Activated CD8-positive, alpha-beta memory T cell treated with anti-CD3 and anti-CD28 coated beads, Interleukin-2, amount 50 U/mL, for 48 hours (primary cell): ENCODE measurements at places on chromosomes 1 and 21.
A peak's percentile ranks its signal among the peaks of the same experiment; 100 is the strongest.

DNA sequence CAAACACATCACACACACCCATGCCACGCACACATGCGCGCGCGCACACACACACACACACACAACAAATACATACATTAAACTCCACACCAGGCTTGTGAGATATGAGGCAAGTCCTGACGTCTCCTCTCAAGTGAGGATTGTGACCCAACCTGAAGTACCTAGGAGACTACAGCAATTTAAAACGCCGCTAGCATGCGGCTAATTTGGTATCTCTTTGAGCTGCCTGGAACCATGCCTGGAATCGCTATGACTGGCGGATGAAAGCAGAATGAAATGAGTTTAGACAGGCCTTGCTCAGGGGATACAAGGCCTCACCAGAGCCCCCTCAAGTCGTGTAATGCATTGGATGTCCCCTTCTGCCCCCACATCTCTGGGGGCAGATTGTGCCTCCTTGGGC is 1.6 kb upstream of the RAB7B start:
- DNase-seq: peak; percentile 29

DNA sequence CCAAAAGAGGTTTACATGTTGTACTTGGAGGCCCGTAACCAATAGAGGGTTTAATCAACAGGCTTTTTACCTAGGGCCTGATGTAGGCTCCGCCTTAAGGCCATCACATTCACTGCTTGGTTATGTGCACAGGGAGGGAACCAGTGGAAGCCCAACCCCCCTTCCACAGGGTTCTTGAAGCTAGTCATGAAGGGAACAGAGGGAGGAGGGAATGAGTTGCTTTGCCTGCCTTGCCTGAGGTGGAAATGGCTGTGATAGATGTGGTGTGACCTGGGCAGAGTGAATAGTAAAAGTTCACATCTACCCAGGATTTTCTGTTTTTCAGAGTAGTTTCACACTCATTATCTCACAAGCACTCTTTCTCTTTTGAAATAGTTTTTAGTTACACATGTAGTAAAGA is 215.1 kb downstream of the ST6GALNAC3 start:
- DNase-seq: no peak

- no peak for DNase-seq
These were observed 104.4 kb downstream of the PTPN14 start for GRCh38 chr1:214446772-214447556.

DNA sequence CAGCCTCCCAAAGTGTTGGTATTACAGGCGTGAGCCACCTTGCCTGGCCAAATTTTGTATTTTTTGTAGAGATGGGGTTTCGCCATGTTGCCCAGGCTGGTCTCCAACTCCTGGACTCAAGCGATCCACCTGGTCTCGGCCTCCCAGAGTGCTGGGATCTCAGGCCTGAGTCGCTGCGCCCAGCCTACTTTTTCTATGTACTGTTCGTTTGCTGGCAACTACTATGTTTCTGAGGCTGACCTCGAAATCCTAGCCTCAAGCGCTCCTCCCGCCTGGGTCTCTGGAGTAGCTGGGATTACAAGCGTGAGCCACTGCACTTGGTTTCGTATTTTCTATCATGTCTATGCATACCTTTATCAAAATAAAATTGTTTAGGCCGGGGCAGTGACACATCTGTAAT is 675 bp upstream of the TEKT2 start:
- DNase-seq: no peak

DNA sequence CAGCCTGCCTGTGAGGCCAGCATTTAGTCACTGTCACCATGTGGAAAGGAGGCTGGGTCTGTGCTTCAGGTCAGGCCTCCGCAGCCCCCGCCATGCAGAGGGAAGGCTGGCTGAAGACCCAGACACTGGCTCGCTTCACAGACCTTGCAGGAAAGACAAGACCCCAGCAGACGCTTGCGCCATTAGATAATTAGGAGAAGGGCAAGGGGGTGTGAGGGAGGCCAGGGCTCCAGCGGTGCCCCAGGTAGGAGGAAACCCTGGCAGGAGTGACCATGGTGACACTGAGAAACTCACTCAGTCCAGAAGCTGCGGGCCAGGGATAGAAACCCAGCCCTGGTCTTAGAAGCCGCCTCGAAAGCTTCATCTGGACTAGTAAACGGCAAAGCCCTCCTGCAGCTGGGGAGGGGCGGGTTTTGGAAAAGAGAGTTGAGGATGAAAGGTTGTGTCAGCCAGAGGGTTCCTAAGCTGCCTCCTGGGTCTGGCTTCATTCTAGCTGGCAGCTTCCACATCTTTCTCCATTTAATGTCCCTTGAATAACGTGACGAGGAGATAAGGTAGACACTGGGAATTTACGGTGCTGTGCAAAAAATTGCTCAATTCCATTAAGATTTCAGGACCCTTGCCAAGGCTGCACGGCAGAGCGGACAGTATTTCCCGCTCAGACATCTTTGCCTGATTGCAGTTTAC is 294.1 kb upstream of the VAMP3 start:
- DNase-seq: no peak

GRCh38 chr1:170927955-170928840 is 7.1 kb upstream of the MROH9 start:
- no peak for DNase-seq

DNA sequence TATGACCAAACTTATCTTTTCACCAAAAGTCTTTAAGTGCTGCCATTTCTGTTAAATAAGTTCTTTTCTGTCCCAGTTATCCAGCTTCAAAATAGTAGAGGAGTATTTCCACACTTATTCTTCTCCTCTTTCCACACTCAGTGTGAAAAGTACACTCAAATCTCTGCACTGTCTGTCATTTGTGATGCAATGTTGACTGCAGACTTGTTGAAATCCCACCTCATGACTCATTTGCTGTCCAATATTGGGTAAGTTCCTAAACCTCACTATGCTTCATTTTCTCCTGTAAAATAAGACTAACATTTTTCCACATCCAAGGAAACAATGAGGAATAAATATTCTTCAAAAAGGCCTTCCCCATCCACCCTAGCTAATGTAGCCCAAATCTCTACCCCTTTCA is 17.5 kb downstream of the LRRIQ3 start:
- no peak for DNase-seq

- DNase-seq: no peak
These were observed 23.1 kb upstream of the TNFRSF1B start for GRCh38 chr1:12143631-12144155.

DNA sequence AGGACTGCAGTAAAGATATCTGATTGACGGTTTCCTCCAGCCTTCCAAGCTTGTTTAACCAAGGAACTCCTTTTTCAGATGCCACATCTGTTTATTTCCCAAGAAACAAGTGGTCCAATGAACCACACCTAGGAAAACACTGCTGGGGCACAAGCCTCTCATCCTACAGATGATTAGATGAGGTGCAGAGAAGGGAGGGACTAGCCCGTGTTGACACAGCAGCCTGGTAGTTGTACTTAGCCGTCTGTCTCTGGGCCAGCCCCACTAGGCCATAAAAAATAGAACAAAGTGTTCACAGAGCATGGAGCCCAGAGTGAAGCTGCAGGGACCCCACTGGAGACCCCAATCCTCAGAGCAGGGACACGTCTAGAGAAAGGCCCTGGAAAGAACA is 32.1 kb downstream of the LRP8 start:
- DNase-seq: no peak

DNA sequence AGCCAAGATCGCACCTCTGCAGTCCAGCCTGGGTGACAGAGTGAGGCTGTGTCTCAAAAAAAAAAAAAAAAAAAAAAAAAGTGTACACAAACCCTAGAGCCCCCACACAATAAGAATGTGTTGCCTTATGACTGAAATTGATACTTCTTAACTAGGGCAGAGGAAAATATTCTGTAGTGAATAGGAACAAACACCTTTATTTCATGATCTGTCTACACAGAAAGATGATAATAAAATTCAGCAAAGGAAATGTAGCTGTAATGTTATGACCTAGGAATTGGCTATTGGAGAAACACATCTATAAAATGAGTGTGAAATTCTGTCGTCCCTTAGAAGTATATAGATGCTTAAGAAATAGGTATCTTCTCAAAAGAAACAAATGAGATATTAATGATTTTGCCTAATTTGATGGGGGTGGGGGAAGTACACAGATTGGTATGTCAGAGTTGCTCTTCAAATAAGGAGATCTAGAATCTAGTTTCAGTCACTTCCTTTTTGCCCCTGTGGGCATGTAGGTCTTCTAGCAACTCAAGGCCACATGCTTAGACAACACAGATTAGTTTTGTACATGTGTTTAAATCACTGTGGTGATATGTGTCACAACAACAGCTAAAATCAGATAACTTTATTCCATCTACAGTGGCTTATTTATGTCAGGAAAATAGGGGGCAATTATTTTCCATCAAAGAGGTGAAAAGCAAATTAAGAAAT is 10.7 kb upstream of the GPR25 start:
- no peak for DNase-seq

GRCh38 chr1:15352128-15352957 is 57.3 kb upstream of the EFHD2 start:
- peak; percentile 66 for DNase-seq

DNA sequence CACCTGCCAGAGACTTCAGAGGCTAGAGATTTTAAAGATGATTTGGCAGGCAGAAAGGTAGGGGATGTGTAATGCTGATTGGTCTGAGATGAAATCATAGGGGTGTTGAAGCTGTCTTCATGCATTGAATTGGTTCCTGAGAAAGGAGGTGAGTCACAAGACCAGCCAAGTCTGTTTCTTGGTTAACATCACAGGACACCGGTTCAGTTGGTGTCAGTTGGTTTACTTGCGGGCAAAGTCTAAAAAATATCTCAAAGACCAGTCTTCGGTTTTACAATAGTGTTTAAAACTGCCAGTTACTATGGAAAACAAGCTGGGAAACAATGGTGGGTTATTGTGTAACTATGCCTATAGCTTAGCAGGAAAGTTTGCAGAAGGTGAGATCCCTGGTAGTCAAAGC is 305.9 kb downstream of the BARHL2 start:
- DNase-seq: no peak

GRCh38 chr1:93005252-93005598 is 44.0 kb upstream of the DIPK1A start:
- DNase-seq: no peak

DNA sequence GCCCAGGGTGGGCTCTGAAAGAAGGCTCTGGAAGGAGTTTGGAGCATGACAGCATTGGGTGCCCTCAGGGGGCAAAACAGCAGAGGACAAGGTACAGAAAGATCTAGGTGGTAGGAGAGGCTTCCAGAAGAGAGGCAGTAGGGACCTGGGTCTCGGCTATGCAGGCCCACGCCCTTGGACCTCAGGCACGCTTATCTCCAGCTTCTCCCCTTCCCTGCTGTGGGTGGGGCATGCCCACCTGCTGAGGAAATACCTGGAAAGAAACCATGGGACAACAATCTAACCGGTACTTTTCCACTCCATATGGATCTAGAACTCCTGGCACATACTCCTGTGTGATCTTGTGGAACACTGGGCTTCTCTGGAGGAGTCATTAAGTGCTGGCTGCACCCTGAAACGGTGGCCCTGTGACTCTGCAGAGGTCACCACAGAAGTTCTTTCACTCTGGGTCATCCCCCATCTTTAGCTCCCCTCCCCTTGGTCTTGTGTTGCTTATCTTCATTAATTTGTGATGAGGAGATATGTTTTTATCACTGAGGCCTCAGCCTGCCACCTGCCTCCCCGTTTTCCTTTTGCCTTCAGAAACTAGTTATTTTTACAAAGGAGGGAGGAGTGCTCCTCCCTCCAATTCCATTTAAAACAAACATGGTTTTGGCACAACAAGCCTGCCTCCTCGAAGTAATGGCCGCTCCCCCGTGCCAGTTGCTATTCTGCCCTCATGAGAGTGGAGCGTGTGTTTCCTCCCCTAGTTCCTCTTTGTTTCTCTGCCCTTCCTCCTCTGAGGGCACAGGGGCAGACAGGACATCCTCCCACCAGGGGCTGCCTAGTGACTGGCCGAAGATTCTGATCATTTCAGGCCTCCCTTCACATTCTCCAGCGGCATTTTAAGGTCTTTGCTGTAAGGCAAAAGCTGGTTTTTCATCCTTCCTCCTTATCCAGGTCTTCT is 78.0 kb upstream of the ATP5PO start:
- DNase-seq: no peak

- DNase-seq: no peak
These were observed 4.3 kb upstream of the RWDD3 start for GRCh38 chr1:95229706-95230105.

GRCh38 chr1:32241001-32241763 is 5.8 kb upstream of the FAM167B start:
- DNase-seq: no peak

- DNase-seq: no peak
These were observed 244.7 kb downstream of the SIPA1L2 start for GRCh38 chr1:232385221-232385620.

- no peak for DNase-seq
These were observed 7.4 kb downstream of the LURAP1 start for GRCh38 chr1:46210561-46210960.

GRCh38 chr1:19130468-19130867 is 79.6 kb downstream of the UBR4 start:
- DNase-seq: no peak

DNA sequence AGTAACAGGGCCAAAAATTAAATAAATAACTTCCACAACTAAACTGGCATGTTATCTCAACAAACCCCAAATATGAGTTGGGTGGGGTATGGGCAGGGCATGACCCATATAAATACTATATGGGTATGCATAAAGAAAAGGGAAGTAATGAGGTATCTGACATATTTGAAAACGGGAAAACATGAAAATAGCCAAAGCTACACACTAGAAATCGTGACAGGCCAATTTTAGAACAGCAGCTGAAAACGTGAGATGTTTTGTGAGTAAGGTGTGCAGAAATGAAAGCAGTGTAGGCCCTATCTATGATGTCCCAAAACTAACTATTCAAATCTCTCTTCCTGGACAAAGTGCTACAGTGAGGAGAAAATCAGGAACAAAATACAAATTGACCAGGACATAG is 537.9 kb upstream of the NR5A2 start:
- DNase-seq: no peak

- no peak for DNase-seq
These were observed 107.5 kb downstream of the ODF2L start for GRCh38 chr1:86288586-86289147.

DNA sequence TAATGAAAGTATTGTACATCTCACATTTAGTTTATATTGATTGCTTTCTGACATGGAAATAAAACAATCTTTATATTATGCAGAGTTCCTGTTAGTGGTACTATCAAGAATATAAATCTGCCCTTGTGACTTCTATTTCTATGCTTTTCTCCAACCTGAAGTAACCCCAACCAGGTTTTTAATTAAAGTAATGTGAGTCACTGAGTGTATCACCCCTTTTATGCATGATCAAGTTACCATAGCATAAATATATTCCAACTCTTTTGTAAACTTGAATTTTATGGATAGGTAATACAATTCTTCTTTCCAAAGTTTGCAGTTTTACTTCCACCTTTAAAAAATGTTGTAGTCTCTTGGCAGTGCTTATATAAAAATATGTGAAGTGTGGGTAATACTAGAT is 532.3 kb downstream of the USP25 start:
- DNase-seq: no peak

GRCh38 chr1:67327864-67328466 is 20.3 kb downstream of the IL12RB2 start:
- DNase-seq: no peak

GRCh38 chr21:39094087-39094780 is 89.0 kb downstream of the PSMG1 start:
- DNase-seq: no peak

GRCh38 chr1:110150330-110151174 is at the start of gene SLC6A17:
TSS of gene SLC6A17 (plus strand) at chr1:110150494. CDS start at chr1:110166930, 16,436 bp downstream.
- peak; percentile 82 for DNase-seq

- no peak for DNase-seq
These were observed 26.3 kb upstream of the TINAGL1 start for GRCh38 chr1:31549809-31550620.

- no peak for DNase-seq
These were observed 527.3 kb downstream of the PLPP3 start for GRCh38 chr1:56052041-56052440.

GRCh38 chr1:193275773-193276172 is 89.4 kb upstream of the B3GALT2 start:
- DNase-seq: no peak
